Esophagus muscularis mucosa (tissue), 4 donors: ENCODE measurements at places on chromosomes 6 and 20. TPM values are rescaled to one million over a fixed set of nuclear protein-coding genes. Genes with fewer than 3 reads are reported as not detected.

DNA sequence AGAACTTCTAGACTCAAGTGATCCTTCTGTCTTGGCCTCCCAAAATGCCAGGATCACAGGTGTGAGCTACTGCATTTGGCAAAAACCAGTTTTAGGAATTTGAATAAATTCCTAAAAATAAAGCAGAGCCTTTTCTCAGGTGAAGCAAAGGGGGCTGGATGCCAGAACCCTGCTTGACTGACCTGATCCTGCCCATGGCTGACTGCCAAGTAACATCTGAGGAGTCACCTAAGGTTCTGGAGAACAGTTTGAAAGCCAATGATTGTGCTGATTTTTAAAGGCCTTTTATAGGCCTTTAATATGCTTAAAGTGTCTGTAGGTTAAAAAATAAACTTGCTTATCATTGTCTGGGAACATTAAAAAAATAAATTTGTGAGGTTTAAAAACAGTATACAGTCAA, 14.1 kb upstream of the ZSCAN12 start:
- no peaks in the 10 kb centered on the region for H3K4me1 ChIP-seq
- H3K27ac ChIP-seq = no peak overlapping the region
- no peaks in the 10 kb centered on the region for H3K27me3 ChIP-seq
- no peak overlapping the region for H3K4me3 ChIP-seq
- no peaks in the 10 kb centered on the region for H3K36me3 ChIP-seq
- DNase-seq = no peak

- no peak for DNase-seq
- H3K27me3 ChIP-seq = no peaks in the 10 kb centered on the region
- no peaks in the 10 kb centered on the region for H3K36me3 ChIP-seq
- no peak overlapping the region for H3K27ac ChIP-seq
- H3K4me3 ChIP-seq = no peak overlapping the region
These were observed 174.2 kb upstream of the KCNG1 start for GRCh38 chr20:51196991-51197651.

DNA sequence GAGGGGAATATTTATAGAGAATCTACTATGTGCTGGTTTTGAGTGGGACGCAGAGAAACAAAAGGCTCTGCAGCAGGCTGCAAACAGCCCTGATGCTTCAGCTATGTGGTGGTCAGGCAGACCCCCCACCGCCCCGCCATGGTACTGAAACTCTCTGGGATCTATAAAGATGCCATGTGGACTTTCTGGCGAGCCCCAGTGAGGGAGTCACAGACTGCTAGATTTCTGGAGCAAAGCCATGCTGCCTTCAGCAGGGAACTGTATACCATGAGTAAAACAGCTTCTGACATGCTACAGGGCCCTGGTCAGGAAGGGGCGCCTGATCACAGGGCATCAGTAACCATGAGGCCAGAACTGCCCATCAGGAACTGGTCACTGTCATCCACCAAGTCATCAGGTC, 19.2 kb upstream of the BPIFB1 start:
- no peaks in the 10 kb centered on the region for H3K27me3 ChIP-seq
- no peak overlapping the region for H3K27ac ChIP-seq
- H3K36me3 ChIP-seq = no peaks in the 10 kb centered on the region
- no peak overlapping the region for H3K4me3 ChIP-seq

GRCh38 chr6:137827977-137828810, 38.9 kb upstream of the TNFAIP3 start:
- H3K4me1 ChIP-seq = peaks cover 5% of the 10 kb centered on the region
- no peaks in the 10 kb centered on the region for H3K36me3 ChIP-seq
- H3K27ac ChIP-seq = no peak overlapping the region
- H3K4me3 ChIP-seq = no peak overlapping the region

DNA sequence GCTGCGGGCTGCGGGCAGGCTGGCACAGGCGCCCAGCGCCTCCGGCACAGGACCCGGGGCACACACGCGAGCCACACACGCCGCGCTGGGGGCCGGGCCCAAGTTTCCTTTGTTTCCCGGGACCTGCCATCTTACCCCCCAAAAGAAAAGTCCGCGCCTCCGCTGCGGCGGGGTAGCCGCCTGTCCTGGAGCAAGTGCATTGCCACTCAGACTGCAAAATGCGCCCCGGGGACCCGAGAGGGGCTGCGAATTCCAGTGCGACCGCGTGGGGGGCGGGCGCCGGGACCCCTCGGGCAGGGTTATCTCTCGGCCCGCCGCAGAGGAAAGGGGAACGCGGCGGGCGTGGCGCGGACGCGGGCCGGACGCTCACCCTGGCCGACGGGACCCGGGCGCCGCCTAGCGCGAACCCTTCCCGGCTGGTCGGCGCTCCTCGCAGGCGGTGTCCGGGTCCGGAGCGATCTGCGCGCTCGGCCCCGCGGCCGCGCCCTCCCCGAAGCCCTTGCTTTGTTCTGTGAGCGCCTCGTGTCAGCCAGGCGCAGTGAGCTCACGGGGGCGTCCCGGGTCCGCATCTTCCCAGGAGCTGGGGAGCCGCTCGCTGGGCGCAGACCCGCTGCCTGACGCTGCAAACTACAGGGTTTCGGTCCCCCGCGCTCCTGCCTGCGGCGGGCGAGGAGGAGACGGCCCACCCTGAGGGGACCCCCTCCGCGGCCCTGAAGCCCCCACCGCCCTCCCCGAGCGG, 639 bp upstream of the CD24 start:
- peaks cover 27% of the 10 kb centered on the region for H3K4me1 ChIP-seq
- peak overlapping the region; percentile 60 for H3K4me3 ChIP-seq
- no peaks in the 10 kb centered on the region for H3K36me3 ChIP-seq
- no peak overlapping the region for H3K27ac ChIP-seq

DNA sequence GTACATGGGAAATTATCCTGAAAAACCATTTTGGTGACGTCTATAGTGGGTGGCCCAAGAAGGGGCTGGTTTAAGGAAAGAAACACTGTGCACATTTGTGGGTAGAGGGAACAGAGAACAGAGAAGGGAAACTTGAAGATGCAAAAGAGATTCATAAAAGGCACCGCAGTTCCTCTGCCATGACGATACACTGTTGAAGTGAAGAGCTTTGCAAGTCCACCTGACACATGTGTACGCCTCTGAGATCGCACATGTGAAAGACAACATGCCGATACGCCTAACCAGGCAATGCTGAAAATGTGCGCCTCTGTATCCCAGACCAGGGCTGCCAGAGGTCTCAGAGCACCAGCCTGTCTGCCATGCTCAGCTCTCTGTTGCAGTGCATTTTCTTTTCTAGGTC, 180.9 kb downstream of the KIF16B start:
- peaks cover 19% of the 10 kb centered on the region for H3K36me3 ChIP-seq
- H3K27ac ChIP-seq = no peak overlapping the region
- H3K4me3 ChIP-seq = no peak overlapping the region
- DNase-seq = peak; percentile 39

The GDAP1L1 gene
- total RNA-seq = 0.83 TPM

The MAPK13 gene
- total RNA-seq = 5.0 TPM

The ZFP64 gene
- 7.6 TPM for total RNA-seq

The E2F1 gene
- total RNA-seq = 5.0 TPM

The TRIM38 gene
- total RNA-seq = 6.4 TPM

The CAGE1 gene
- not detected for total RNA-seq
